ENCODE measurements at places on chromosomes 4 and X. TPM values are rescaled to one million over a fixed set of nuclear protein-coding genes. Genes with fewer than 3 reads are reported as not detected.

DNA sequence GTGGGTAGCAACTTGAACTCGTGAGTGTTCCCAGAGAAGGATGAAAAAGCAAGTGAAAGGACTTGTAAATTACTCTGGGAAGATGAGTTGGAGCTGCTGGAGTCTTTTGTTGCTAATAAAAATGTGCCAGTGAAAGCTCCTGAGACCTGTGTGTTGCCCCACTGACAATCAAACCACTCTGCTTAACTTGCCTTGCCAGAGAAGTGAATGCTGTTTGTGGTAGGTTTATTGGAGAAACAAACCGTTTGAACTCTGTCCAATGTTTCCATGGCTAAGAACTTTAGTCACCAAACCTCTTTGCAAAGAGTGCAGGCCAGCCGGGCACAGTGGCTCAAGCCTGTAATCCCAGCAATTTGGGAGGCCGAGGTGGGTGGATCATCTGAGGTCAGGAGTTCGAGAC lies 586.9 kb downstream of the PCDH7 start:
- no peaks in the 10 kb centered on the region for H3K4me1 ChIP-seq
- no peaks in the 10 kb centered on the region for H3K27me3 ChIP-seq
- DNase-seq = no peak
- no peak overlapping the region for H3K4me3 ChIP-seq

DNA sequence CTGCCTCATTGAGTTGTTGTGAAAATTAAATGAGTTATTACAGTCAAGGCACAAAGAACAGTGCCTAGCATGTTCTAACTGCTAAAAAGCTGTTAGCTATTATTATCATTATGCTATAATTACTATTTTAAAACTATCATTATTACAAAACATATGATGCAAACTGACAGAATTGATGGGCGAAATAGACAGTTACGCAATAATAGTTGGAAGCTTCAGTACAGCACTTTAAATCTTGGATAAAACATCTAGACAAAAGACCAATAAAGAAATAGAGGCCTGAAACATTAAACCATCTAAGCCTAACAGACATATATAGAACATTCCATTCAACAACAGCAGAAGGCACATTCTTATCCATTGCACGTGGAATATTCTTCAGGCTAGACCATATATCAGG lies 73.0 kb downstream of the TAB3 start:
- H3K27me3 ChIP-seq = no peaks in the 10 kb centered on the region
- no peaks in the 10 kb centered on the region for H3K4me1 ChIP-seq
- H3K36me3 ChIP-seq = no peaks in the 10 kb centered on the region
- no peak overlapping the region for H3K27ac ChIP-seq
- no peak overlapping the region for H3K4me3 ChIP-seq

The PFKFB1 gene
- 0.19 TPM for total RNA-seq

The FAM114A1 gene
- total RNA-seq = 5.9 TPM

DNA sequence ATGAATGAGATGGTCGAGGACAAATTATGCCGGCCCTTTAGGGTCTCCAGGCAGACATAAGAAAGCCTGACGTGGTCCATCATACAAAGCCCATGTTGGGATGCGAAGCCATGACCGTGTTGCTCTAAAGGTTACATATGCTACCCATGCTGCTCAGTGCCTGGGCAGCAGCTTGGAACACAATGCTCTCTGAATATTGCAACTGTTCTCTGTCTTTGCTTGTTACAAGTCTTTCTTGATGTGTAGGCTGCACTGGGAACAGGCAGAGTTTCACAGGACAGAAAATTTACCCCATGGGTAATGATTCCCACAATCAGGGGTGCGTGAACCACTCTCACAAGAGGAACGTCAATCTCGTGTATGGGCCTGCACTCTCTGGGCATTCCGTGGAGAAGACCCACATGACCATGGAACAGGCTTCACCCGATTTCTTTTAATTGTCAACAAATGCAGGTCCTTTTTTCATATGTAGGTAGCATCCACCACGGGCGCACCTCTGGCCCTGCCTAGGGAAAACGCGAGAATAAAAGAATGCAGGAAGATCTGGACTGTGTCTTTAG lies 66.3 kb downstream of the NBDY start:
- peaks cover 34% of the 10 kb centered on the region for H3K4me1 ChIP-seq
- no peak overlapping the region for H3K4me3 ChIP-seq
- H3K27ac ChIP-seq = no peak overlapping the region
- H3K36me3 ChIP-seq = no peaks in the 10 kb centered on the region
- no peak for DNase-seq

The TEC gene
- total RNA-seq = 2.9 TPM

The CNGA2 gene
- 0.09 TPM for total RNA-seq

DNA sequence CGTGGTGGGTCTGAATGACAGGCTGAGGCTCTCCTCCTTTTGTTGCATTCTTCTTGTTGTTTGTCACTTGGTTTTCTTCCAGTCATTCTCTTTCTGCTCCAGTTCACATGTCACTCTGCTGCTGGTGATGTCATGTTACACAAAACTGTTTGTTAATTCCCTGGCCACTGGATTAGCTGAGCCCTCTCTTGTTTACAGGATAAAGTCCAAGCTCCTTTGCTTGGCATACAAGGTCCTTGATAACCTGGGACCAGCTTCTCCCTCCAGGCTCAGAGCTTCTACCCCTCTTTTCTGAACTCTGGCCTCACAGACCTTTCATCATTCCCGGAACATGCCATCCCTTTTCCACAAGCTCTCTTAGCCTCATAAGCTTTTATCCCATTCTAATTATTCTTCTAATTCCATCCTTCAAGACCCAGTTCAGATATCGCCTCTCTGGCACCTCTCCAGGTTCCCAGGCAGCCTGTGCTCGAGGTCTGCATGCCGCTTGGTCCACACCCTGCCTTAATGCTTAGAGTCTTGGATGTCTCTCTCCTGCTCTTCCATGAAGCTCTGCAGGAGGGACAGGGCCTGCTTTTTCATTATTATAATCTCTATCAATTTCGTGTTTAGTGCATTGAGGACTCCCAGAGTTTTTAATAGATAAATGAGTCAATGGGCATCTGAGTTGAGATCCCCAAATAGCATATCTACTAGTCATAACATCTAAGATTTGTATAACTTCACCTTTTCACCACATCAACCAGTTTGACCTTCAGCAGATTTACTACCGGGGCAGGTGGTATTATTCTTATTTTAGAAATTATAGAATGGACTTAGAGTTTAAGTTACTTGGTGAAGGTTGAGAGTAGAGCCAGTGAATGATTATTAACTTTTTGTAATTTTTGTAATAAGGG lies 98.7 kb downstream of the TMEM131L start:
- peak overlapping the region; percentile 25 for H3K27ac ChIP-seq
- peaks cover 3% of the 10 kb centered on the region for H3K4me1 ChIP-seq
- DNase-seq = no peak

- no peaks in the 10 kb centered on the region for H3K27me3 ChIP-seq
- H3K4me3 ChIP-seq = no peak overlapping the region
- no peaks in the 10 kb centered on the region for H3K4me1 ChIP-seq
These were observed 25.6 kb upstream of the FRAS1 start for GRCh38 chr4:78031417-78031950.

GRCh38 chr4:71277353-71277752 lies 61.5 kb upstream of the SLC4A4 start:
- H3K36me3 ChIP-seq = no peaks in the 10 kb centered on the region
- no peak overlapping the region for H3K27ac ChIP-seq
- no peaks in the 10 kb centered on the region for H3K4me1 ChIP-seq
- no peak for DNase-seq
- H3K27me3 ChIP-seq = no peaks in the 10 kb centered on the region

DNA sequence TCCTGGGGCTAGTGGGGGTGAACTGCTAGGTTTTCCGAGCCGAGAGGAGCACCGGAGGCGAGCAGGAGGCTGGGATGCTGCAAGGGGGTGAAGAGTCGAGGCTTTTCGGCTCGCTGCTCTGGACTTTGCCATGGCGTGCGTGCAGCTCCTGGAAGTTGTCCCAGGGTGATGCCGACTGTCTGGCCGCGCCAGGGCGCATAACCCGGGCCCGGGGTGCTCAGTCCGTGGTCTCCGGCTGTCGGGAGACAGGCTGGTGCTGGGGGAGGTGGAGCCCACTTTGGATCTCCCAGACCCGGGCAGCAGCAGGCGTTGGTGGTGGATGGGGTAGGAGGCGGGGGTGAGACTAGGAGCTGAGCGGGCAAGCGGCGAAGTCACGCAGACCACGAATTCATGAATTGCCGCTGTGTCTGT lies 793 bp downstream of the GRIA3 start:
- DNase-seq = no peak
- no peaks in the 10 kb centered on the region for H3K36me3 ChIP-seq
- H3K27ac ChIP-seq = no peak overlapping the region
- no peaks in the 10 kb centered on the region for H3K4me1 ChIP-seq

DNA sequence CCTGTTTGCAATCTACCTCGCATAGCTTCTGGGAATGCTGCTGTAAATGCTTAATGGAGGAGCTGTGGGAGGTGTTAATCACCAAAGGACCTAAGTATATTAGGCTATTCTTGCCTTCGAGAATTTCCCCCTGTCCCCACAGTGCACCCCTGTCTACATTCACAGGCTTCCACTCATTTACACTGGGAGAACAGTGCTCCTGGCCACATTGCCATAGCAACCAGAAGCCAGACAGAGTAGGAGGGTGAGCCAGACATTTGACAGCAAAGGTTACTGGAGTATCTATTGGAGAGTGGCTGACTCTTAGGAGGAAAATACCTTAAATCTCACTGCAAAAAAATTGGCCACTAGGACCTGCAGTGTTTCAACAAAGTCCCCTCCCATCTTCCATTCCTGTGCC lies 185.9 kb upstream of the PBDC1 start:
- H3K4me1 ChIP-seq = no peaks in the 10 kb centered on the region
- H3K27me3 ChIP-seq = no peaks in the 10 kb centered on the region
- H3K27ac ChIP-seq = no peak overlapping the region

- no peak overlapping the region for H3K4me3 ChIP-seq
- H3K4me1 ChIP-seq = no peaks in the 10 kb centered on the region
- H3K27me3 ChIP-seq = no peaks in the 10 kb centered on the region
- H3K36me3 ChIP-seq = no peaks in the 10 kb centered on the region
- H3K27ac ChIP-seq = no peak overlapping the region
These were observed 68.4 kb upstream of the BMPR1B start for GRCh38 chr4:94689155-94689860.

- H3K4me1 ChIP-seq = no peaks in the 10 kb centered on the region
- no peaks in the 10 kb centered on the region for H3K36me3 ChIP-seq
- H3K27ac ChIP-seq = no peak overlapping the region
- no peak for DNase-seq
These were observed 99.0 kb upstream of the OTUD4 start for GRCh38 chr4:145279122-145279960.

The APELA gene
- 0.14 TPM for total RNA-seq

DNA sequence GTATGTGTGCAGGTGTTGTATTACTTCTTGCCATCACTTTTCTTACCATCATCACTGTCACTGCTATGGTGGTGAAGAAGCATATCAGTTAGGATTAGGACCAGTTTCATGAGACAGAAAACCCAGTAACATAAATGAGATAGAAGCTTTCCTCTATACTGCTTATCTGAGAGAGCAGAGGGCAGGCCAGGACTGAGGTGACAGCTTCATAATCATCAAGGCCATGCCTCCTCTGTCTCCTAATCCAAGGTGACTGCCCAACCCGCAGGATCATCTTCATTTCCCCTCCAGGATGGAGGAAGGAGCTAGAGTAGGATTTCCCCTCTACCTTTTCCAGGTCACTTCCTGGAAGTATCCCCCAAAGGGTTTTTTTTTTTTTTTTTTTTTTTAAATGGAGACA lies 35.4 kb downstream of the TMEM131L start:
- no peak for DNase-seq
- H3K27me3 ChIP-seq = no peaks in the 10 kb centered on the region
- H3K27ac ChIP-seq = no peak overlapping the region
- H3K4me3 ChIP-seq = no peak overlapping the region

The GATB gene
- total RNA-seq = 17.6 TPM

The PARM1 gene
- 27.2 TPM for total RNA-seq

- DNase-seq = no peak
- no peaks in the 10 kb centered on the region for H3K36me3 ChIP-seq
- no peaks in the 10 kb centered on the region for H3K4me1 ChIP-seq
- no peaks in the 10 kb centered on the region for H3K27me3 ChIP-seq
These were observed 130.8 kb upstream of the PDLIM3 start for GRCh38 chr4:185666156-185666555.

- H3K36me3 ChIP-seq = no peaks in the 10 kb centered on the region
- no peak for DNase-seq
- H3K4me1 ChIP-seq = no peaks in the 10 kb centered on the region
- H3K27me3 ChIP-seq = no peaks in the 10 kb centered on the region
- H3K27ac ChIP-seq = no peak overlapping the region
These were observed 140.6 kb upstream of the GPC4 start for GRCh38 chrX:133555782-133556458.

GRCh38 chr4:94410678-94411206 lies 41.0 kb upstream of the PDLIM5 start:
- H3K36me3 ChIP-seq = no peaks in the 10 kb centered on the region
- no peaks in the 10 kb centered on the region for H3K27me3 ChIP-seq
- no peak overlapping the region for H3K4me3 ChIP-seq
- no peaks in the 10 kb centered on the region for H3K4me1 ChIP-seq

GRCh38 chr4:185597532-185598188 lies 62.4 kb upstream of the PDLIM3 start:
- no peak overlapping the region for H3K27ac ChIP-seq
- H3K4me1 ChIP-seq = no peaks in the 10 kb centered on the region
- H3K36me3 ChIP-seq = no peaks in the 10 kb centered on the region

DNA sequence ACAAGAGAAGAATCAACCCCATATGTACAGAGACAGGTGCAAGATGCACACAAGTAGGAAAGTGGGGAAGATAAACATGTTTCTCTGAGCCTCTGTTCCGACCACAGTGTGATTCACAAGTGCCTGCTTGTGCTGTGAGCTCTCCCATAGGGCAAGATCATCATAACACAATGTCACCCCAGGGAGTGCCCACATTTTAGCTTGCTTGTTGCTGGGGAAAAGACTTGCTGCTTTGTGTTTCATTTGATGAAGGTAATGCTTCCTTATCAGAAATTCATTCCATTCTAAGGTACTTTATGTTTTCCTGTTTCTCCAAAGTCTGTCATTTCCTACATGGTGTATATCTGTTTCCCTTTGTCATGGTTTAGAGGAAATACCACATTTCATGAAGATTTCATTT lies 304.5 kb upstream of the DIPK2B start:
- no peaks in the 10 kb centered on the region for H3K27me3 ChIP-seq
- no peaks in the 10 kb centered on the region for H3K4me1 ChIP-seq
- no peak for DNase-seq
- H3K36me3 ChIP-seq = no peaks in the 10 kb centered on the region
- no peak overlapping the region for H3K27ac ChIP-seq

DNA sequence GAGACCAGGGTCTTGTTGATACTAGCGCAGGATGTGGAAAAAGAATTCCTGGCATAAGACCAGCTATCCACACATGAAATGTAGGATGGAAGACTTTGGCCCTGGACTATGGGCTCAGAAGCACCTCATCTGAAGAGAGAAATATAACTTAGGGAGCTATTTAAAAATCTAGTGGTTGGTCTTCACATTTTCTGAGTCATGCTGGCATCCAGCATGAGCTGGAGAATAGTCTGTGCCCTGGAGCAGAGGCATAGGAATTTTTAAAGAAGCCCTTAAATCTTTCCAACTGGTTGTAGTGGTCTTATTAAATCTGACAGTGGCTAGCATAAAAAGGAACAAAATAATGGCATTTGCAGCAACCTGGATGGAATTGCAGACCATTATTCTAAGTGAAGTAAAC lies 86.3 kb downstream of the SMARCA5 start:
- no peaks in the 10 kb centered on the region for H3K36me3 ChIP-seq
- DNase-seq = no peak
- no peaks in the 10 kb centered on the region for H3K4me1 ChIP-seq
- no peaks in the 10 kb centered on the region for H3K27me3 ChIP-seq
